Mesendoderm (in vitro differentiated cells): ENCODE measurements at places on chromosomes 5 and 9.

GRCh38 chr5:173742432-173742816, 126.0 kb upstream of the BOD1 start:
- DNase-seq: no peak

DNA sequence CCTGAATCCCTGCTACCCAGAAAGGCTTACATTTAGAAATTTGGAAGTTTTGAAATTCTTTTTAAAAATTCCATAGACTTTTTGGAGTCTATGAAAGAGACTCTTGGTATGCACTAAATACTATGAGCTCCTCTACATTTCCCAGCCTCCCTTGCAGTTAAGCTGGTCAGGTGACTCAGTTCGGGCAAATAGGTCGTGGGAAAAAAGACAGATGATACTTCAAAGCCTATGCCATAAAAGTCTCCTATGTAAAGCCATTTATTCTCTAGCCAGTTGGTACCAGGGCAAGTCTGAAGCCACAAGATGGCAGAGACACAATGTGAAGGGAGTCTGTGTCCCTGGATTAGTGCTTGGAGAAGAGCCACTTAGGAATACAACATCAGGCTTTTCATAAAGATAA, 101.8 kb downstream of the BOD1 start:
- DNase-seq: no peak

GRCh38 chr5:27021471-27021870, 16.9 kb downstream of the CDH9 start:
- no peak for DNase-seq

- DNase-seq: no peak
Observed at GRCh38 chr5:36478646-36479317, 127.6 kb upstream of the SLC1A3 start.

DNA sequence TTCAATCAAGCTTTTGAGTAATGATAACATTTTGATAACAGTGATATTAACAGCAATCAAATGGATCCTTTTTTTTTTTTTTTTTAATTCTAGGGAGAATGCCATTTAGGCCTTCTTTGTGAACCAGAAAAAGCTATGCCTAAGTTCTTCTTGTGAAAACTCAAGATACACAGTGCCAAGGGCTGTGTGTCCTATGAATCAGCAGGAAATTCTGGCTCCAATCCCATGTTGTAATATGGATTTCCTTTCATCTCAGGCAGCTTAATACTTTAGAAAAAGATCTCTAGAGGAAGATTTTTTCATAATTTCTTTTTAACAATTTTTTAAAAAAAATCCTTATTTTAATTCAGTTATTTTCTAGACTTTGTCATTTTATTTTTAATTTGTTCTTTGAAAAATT, 96.1 kb downstream of the NUDT12 start:
- DNase-seq: no peak

DNA sequence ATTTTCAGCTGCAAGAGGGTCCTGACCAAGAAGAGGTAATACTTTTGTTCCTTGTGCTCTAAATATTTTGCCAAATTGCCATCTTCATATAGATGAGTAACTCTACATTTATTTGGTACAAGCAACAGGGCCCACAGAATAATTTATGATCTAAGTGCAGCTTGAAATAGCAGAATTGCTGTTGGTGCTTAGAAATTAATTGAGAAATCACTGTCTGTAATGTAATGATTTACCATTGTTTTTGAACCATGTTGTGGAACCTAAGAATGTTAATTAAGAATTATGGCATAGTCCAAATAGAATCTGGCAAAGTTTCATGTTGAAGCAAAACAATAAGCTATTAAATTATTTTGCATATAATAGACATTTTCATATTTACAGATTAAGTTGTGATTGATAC, 44.8 kb upstream of the NUDT12 start:
- DNase-seq: no peak

DNA sequence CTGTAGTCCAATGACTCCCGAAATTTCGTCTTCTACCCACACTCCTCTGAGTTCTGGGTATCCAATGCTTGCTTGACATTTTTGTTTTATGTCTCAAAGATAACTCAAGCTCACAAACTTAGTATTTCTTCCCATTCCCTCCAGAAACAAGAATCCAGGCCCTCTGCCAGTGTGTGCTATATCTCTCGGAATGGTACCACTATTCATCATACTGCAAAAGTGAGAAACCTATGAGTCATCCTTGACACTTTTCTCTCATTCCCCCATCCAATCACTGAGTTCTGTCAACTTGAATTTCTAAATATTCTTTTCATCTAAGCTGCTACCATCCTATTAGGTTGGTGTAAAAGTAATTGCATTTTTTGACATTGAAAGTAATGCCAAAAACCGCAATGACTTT, 9.8 kb downstream of the SLC12A2 start:
- DNase-seq: no peak
